Stimulated activated CD8-positive, alpha-beta memory T cell treated with anti-CD3 and anti-CD28 coated beads, Interleukin-2, amount 100 ng/mL, for 1 hour (primary cell): ENCODE measurements at places on chromosomes 2 and 18.

GRCh38 chr2:233728723-233729301 is at the start of gene UGT1A3:
Gene UGT1A3, plus strand, starts transcription at chr2:233729042. Its CDS starts 85 bp downstream, at chr2:233729127.
- DNase-seq: no peak

- no peak for DNase-seq
Observed at GRCh38 chr2:127314193-127314988, 20.4 kb upstream of the ERCC3 start.

DNA sequence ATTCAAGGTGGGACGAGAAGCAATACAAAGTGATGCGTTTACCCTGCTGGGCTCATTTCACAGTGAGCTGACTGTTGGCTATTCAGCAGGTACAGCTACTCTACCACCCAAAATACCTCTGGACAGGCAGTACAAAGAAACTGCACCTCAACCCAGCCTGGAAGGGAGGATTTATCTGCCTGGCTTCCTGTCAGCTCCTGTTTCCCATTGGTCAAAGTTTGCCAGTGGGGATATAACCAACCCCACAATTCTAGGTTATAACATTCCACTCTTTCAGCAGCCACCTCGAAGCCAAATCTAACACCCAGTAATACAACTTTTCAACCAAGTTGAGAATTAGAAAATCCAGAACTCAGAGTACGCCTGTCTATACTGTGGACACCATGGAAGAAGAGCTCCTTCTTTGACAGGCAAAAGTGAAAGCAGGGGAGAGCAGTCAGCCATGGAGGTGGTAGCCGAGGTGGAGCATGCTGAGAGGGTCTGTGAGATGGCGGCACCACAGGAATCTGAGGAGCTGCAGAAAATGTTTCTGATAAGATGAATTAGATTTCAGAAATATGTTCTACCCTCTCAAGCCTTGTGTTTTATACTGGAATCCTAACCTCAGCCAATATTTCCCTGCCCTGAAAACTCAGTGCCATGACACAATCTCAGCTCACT is 10.8 kb downstream of the DUSP19 start:
- no peak for DNase-seq

GRCh38 chr2:100612388-100613000 is 49.7 kb downstream of the PDCL3 start:
- no peak for DNase-seq
